Activated T-helper 17 cell treated with anti-CD3 and anti-CD28 coated beads, Interleukin-2, amount 50 U/mL, for 72 hours (primary cell): ENCODE measurements at places on chromosomes 5 and 9.
A peak's percentile ranks its signal among the peaks of the same experiment; 100 is the strongest.

DNA sequence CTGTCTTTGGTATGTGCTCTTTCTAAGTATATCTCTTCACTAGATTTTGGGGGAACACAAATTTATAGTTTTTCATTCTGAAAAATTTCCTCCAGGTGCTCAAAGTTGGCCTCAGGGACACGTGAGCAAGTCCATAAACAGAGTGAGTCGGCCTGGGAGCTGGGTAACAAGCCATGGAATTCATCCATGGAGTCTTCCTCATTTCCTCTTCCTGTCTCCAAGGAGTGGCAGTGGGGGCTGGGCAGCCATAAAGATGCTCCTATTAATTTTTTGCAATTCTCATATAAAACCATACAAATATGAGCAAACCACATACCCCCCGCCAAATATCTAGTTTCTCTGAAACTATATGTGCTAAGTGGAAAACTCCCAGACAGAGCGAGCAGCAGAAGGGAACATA is 136.6 kb upstream of the OTULINL start:
- no peak for ATAC-seq

- ATAC-seq, result no peak
Measured at GRCh38 chr9:109504689-109505088, 6.6 kb upstream of the PTPN3 start.

- ATAC-seq, result no peak
Measured at GRCh38 chr9:34773306-34773910, 63.5 kb upstream of the CCL21 start.

DNA sequence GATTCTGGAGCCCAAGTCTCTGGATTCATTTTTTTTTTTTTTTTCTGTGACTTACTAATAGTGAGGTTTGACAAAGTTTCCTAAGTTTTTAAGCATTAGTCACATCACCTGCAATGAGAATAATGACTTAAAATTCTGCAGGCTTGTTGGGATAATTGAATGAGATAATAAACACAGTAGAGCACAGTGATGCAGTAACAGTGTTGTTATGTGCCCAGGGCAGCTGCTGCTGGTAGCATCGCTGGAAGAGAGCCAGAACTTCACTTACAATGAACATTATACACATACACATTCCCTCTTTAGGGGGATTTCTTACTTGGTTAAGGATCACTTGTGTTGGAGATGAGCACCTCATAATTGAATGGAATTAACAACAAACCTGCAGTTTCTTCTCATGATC is 78.9 kb downstream of the ALDH7A1 start:
- ATAC-seq, result no peak

GRCh38 chr9:22773501-22774220 is 327.0 kb downstream of the DMRTA1 start:
- ATAC-seq, result no peak

GRCh38 chr9:134360897-134361296 is 34.6 kb downstream of the RXRA start:
- no peak for ATAC-seq

- no peak for ATAC-seq
Measured at GRCh38 chr9:132037458-132037857, 42.2 kb downstream of the MED27 start.

DNA sequence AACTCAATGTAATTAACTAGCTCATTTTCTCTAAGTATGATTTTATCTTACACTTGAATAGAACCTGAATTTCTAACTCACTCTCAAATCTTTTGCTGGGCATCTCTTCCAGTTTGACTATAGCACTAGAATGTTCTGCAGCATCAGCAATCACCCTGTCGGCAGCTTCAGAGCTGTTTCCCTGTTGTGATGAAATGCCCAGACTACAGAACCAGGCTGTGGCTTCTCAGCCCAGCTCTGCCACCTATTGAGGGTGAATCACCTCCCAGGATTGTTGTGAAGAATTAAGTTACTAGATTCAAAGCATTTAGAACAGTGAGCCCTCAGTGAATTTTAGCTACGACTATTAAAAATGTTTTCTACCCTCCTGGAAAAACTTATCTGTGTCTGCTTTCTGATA is 90.4 kb upstream of the ANKRD55 start:
- peak; percentile 37 for ATAC-seq

DNA sequence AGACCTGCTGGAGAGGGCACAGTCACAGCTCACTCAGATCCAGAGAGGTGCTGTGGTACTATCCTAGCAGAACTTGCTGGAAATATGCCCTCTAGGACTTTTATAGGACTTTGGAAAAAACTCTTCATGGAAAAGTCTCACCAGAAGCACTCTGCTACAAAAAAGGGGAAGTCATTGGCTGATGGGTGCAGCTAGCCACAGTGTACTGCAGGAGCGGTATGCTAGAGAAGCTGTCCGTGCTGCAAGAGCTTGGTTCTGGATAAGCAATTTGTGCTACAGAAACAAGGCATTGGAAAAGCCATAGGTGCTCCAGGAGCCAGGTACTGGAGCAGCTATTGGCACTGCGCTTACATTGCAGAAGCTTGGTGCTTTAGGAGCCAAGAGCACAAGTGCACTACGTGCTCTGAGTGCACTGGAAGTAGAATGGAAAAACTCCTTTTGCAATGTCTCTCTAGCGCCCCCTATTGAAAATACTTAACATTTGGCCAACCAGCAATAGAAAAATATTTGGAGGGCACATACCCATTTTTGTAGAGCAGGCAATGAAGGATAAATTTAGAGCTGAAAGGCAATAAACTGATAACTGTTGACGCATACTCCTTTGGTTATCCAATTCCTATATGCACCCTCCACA is 83.4 kb downstream of the MEGF10 start:
- ATAC-seq, result no peak

GRCh38 chr5:81251922-81252321 is 18.8 kb downstream of the CKMT2 start:
- ATAC-seq, result no peak

DNA sequence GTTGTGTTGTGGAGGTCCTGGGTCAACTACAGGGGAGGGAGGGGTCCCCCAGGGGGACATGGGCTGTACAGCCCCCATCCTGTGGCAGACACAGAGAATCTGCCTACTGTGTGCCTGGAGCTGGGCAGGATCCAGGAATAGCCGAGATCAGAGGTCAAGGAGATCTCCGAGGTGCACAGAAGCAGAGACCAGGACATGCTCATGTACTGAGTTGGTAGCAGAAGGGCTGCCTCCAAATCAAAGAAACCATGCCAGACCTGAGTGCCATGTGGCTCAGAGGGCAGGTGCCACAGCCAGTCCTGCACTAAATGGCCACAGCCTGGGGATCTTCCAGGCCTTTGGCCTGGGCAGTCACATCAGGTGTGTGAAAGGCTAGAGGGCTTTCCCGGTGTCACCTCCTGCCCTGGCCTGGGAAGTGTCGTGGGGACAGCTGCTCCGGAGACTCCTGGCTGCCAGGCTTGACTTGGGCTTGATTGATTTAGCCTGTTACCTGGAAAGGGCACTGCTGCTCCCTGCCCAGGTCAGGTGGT is 27.8 kb downstream of the GSN start:
- ATAC-seq, result no peak

DNA sequence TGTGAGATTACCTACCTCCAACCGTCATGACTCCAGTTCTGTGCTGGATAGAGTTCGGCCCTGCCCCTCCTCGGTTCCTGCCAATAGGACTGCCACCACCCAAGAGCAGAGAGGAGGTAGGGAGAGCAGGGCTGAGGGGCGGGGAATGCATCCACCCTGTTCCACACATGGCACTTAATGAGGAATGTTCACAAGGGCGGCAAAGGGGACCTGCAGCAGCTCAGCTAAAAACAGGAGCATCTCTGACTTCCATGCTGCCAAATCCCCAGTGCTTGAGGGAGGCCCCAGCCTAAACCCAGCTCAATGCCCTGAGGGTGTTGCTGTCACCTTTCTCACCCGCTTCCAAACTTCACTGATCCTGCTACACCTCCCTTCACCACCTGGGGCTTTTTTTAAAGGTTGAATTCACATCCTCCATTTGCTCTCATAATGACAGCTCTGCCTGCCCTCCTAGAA is 7.8 kb upstream of the DELE1 start:
- ATAC-seq, result no peak

DNA sequence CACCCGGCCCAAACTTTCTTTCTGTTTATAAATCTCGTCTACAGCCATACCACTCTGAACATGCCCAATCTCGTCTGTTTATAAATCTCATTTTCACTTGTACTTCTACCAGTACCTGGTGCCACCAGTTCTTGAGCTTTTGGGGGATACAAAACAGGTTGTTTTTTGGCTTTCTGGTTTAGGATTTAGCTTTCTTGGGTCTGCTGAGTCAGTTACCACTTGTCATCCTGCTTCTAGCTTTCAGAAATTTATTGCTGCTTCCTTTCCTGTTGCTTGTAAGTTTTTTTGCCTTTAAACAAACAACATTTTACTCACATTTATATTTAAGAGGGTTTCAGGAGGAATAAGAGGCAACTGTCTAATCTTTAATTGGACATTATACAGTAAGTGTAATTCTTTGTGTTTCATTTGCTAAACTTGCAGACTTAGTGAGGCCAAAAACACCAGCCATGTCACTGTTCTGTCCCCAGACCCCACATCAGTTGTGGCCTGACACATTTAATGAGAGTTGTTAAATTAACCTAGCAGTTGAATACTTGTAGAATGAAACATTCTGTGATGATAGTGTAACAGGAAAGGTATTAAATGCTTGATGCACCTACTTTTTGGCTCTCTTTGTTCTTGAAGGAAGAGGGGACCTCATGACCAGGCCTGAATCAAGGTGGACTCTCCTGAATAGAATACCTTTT is 11.8 kb downstream of the NDFIP1 start:
- peak; percentile 27 for ATAC-seq

DNA sequence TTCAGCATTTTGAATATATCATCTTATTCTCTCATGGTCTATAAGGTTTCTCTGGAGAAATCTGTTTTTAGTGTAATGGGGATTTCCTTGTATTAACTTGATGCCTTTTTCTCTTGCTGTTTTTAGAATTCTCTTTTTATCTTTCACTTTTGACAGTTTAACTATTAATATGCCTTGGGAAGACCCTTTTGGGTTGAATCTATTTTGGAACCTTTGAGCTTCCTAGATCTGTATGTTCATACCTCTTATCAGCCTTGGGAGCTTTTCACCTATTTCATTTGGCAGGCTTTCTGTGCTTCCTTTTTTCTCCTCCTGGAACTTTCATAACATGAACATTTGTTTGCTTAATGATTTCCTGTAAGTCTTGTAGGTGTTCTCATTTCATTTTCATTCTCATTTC is 22.2 kb downstream of the RCL1 start:
- ATAC-seq, result peak; percentile 67

GRCh38 chr5:74326571-74327338 is 313.8 kb downstream of the ENC1 start:
- ATAC-seq, result peak; percentile 96

DNA sequence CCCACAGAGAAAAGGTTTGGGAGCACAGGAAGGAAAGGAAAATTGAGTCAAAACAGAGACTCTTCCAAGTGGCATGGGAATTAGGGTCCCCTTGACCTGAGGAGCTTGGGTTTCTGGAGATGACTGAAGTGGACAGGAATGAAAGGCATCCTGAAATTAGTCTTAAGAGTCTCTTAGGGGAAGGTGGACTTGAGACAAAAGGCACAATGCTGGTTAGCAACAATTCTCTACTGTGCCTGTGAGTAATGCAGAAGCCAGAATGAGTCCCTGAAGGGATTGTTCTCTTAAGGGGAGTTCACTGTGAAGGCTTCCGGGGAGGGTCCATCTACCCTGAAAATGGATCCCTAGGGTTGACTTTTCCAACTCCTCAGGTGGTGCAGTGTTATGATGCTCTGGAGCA is 58.4 kb upstream of the FOXE1 start:
- no peak for ATAC-seq

DNA sequence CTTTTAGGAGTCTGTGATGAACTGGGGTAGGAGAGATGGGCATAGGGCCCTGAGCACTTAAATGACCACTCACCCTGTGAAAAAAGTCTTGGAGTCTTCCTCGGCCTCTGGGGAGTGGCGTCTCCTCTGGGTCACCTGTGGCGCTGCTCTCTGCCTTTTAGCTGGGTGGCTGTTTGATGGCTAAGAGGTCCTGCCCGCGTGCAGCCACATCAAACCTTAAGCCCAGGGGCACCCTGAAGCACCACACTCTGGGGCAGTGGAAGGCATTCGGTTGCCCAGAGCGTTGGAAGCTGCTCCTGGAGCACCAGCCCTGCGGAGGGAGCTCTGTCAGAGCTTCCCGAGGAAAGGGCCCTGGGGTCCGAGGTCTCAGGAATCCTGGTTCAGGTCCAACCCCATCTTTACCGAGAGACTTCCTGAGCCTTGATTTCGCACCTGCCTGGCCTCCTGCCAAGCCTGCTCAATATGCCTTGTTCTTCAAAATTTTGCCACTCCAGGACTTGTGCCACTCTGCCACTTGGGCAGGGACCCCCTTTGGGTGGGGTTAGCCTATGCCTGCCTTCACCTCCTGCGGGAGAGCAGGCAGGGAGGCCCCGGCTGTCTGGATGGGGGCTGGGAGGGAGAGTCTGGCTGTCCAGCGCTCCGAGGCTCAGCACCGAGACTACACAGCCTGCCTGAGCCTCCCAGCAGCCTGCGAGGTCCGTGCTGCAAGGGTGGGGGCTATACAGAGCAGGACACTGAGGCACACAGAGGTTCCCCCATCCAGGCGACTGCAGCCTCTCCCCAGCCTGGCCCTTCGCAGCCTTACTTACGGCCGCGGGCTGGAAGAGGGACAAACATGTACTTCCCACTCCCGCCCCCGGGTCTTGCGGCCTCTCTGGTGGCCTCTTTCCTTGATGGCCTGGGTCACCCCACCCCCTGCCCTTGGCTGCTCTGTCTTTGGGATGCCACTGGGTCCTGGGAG is 63.4 kb upstream of the RNU6ATAC start:
- no peak for ATAC-seq

GRCh38 chr5:33129309-33129708 is 311.5 kb upstream of the TARS1 start:
- no peak for ATAC-seq

GRCh38 chr5:151006704-151007334 is 13.6 kb upstream of the GPX3 start:
- ATAC-seq, result no peak

- no peak for ATAC-seq
Measured at GRCh38 chr5:149411738-149412519, 32.8 kb upstream of the IL17B start.

- no peak for ATAC-seq
Measured at GRCh38 chr5:104171958-104172690, 609.5 kb upstream of the NUDT12 start.

GRCh38 chr9:107269681-107270080 is 13.4 kb upstream of the RAD23B start:
- ATAC-seq, result no peak

DNA sequence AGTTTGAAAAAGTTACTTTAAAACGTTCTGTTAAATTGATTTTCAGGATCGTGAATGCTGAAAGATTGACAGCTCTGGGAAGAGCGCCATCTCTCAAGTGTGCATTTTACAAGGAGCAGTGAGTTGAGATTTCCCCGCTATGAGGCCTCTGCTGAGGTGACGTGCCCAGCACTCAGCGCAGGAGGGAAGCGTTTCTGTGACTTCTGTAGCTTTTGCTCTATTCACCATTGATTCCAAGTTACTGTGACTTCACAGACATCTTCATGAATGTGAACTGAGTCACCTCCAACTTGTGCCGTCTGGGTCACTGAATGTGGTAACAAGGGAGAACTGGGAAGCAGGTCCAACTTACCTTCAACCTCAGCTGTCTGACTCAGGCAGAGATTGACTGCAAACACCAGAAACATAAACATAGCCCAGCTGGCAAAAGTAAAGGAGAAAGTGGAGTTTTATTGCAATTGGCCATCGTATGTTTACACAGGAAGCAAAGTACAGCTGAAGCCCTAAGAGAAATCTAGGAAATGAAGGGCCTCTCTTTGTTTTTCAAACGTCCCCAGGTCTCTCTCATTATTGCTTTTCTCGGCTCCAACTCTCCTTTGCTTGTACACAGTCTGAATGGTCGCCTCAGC is 428.8 kb upstream of the CLINT1 start:
- ATAC-seq, result no peak
